B cell (primary cell): ENCODE measurements at places on chromosomes 2 and 18. TPM values are rescaled to one million over a fixed set of nuclear protein-coding genes. Genes with fewer than 3 reads are reported as not detected.

COL4A4 gene
- 3.5 and 6.2 TPM in 2 replicates for polyA plus RNA-seq

DNA sequence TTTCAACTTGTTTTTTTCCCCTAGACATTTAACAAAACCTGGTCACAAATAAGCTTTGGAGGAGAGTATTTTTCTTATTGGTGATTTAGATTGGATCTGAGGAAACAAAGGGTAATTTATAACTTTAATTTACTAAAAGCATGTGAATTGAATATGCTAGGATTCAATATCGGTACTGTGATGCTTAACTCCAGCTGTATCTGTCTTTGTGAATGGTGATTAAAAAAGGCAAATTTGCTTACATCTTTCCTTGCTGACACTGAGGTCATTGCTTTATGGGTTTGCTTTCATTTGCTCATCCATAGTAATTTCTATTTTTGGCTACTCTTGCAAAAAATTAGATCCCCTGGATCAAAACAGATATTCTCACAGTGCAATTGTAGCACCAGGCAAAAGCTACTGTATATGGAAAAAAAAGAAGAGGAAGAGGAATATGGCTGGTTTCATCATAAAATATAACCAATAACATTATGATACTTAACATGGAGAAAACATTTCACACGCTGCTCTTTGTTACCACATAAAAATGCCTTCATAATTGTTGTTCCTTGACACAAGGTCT lies 832.0 kb upstream of the ZEB2 start:
- no peak for DNase-seq

DNA sequence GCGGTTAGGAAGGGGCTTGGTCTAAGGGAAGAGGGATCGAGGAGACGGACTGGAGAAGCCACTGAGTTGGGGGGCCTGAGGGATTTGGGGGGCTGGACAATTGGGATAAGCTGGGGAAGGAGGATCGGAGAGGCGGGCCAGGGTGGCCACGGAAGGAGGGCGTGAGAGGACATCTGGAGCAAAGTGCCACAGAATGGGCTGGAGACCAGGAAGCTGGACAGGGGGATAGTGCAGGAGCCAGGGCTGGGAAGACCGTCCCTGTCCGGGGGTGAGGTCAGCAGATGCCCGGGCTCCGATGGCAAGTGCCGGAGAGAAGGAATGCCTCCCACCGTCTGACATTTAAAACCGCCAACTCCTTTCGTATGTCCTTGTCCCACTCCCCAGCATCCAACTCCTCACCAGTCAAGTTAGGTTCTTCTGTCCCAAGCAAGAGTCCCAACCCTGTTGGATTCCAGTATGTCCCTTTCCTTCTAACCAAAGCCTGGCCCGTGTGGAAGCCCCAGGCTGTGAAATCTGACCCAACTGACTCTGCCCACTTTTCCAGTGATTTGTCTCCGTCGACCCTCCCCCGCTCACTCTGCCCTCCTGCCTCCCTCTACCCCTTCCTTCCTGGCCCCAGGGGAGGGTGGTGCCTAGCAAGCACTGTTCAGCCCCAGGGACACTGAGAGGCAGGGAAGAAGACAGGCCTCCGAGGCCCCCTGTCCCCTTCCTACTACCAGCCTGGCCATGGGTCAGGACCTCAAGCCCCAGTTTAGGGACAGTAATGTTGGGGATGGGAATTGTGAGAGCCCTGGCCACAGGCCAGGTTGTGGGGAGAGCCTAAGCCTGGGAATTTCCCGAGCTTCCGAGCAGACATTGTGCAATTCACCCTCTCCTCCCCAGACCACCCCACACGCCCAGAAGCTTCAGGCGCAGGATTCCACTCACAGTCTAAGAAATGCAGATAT lies 31.5 kb upstream of the TMBIM1 start:
- peak; percentile 28 for DNase-seq

INO80D gene
- 6.3 and 8.0 TPM in 2 replicates for polyA plus RNA-seq

DNA sequence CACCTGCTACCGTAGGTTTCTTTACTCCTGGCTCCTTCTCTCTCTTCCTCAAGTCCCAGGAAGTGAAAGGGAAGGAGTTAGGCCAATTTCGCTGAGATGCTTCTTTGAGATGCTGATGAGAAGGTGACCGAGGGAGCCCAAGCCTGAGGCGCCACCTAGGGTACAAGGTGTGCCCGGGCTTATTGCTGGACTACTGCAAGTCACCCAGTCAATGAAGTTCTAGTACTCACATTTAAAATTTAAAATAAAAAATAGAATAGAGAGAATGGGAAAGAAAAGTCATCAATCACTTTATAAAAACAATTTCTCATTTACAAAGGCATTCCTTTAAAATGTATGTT lies 45.3 kb downstream of the ACAA2 start:
- DNase-seq, result no peak

- peak; percentile 47 for DNase-seq
Measured at GRCh38 chr2:7057865-7058400, 140.7 kb downstream of the RNF144A start.

DNA sequence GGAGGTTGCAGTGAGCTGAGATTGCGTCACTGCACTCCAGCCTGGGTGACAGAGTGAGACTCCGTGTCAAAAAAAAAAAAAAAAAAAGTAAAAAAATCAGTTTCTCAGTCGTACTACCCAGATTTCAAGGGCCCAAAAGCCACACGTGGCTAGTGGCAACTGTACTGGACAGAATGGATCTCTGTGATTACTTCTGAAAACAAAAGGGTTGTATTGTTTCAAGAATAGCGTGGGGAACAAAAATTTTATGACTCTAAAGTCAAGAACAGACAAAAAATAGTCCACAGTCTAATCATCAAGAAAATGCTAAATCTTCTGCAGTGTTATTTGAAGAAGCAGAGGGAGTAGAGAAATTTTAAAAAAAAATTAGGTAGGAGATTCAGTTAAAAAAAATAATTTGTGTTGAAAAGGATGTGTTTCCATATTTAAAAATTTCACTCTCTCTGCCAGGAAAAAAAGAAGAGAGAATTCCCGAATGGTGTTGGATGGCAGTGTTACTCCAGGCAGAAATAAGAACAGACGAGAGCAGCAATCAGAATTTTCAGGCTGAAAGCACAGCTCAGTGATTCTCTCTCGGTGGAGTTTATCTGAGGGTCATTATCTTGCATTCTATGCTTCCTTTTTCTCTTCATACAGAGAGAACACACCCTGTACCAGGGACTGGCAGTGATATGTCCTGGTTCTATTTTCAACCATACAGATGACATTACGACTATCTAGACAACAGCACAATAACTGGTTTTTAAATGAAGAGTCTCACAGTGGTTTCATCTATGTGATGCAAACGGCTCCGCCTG lies 61.8 kb downstream of the CABYR start:
- DNase-seq, result no peak
